ENCODE measurements at places on chromosomes 6 and 20. TPM values are rescaled to one million over a fixed set of nuclear protein-coding genes. Genes with fewer than 3 reads are reported as not detected.

GRCh38 chr6:66851930-66852329, 1144.9 kb upstream of the EYS start:
- DNase-seq: no peak

CTAGE9 gene
- not detected for total RNA-seq

ADTRP gene
- total RNA-seq: 0.98 TPM

DLK2 gene
- 0.18 TPM for total RNA-seq

Data from WTC11 (cell line).